ENCODE measurements at places on chromosomes 1 and 21.
A peak's percentile ranks its signal among the peaks of the same experiment; 100 is the strongest.

DNA sequence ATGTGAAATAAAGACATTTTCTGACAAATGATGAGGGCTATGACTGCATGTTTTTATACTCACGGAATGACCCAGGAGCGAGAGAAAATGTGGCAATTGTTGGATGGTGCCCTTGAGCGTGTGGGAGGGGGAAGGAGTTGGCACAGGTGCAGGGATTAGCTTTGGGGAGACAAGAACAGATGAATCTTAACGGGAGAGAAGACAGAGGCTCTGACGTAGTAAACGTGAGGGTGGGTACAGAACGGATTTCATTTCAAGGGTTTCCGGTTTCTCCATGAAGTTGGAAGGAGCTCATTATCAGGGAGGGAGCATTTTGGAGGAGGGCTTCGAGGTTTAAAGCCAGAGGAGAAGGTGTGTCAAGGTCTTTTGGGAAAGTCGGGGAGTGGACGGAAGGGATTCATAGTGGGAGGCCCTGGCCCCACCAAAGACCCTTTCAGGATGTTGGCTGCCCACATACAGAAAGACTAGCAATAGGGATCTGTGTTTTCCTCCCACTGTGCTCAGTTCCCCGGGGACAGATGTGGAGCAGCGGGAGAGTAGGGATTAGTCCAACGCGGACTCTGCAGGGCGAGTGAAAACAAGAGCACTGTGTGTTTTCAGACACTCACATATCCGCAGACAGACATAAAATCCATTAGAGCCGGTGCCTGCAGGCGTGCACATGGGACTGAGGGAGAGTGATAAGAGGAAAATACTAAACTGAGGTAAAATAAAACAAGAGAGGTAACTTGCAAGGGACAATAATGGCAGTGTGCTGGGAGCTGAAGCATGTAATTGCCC, 584.1 kb downstream of the AJAP1 start:
- DNase-seq: no peak

DNA sequence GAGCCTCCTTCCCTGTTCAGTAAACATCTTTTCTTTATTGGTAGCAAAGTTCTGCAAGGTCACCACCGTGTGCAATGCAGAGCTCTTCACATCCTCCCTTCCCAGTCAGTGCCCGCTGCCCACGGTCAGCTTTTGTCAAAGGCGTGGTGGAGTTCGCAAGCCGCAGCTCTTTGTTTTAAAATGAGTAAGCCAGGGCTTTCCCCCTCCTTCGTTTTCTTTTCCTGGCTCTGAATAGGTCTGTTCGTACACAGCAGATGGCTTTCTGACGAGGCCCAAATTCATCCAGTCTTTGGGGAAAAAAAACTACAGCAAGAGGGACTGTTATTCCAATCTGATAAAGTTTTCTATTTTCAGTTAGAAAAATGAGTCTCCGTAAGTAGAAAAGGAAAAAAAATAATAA, 153.2 kb downstream of the LRIG2 start:
- no peak for DNase-seq

DNA sequence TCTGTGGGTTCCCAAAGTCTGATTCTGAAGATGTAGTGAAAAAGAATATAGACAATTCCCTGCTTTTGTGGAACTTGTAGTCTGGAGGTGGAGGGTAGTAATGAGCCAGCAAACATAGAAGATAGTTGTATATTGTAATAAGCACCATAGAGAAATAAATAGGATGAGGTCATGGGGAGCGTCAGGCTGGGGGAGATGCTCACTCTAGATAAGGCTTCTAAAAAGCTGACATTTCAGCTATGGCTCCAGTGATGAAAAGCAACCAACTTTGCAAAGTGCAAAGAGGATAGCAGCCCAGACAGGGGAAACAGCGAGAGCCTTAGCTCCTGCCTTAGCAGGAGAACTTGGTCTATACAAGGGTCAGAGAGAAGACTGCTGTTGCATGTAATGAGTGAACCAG, 98.0 kb upstream of the RALGPS2 start:
- DNase-seq: no peak

GRCh38 chr1:212467843-212468482, 35.2 kb downstream of the NENF start:
- no peak for DNase-seq

DNA sequence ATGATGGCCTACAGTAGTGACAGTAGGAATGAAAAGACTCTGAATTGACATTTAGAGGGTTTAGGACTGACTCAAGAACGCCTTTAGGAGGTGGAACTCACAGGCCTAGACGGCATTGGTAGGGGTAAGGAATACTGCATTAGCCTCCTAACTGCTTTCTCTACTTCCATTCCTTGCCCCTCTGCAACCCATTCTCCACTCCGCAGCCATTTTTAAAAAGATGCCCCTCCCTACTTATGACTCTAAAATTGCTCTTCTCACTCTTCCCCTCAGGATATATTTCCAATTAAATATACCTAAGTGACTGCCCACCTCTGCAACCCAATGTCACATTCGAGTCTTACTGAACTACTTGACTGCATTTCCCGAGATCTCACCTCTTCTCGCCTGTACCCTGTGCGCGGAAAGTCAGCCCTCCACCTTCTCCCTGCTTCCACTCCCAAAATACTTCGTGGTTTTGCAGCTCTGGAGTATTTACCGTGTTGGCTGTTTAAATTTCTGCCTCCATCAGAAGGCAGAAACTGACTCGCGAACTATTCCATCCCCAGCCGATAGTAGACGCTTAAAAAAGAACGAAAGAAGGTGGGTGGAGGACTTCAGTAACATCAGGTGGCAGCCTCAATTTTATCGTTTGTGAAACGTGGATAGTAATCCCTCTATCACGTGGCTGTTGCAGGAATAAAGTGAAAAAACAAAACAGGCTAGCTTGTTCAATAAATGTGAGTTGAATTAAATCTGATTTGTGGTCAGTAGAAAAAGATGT, 1.1 kb upstream of the YBX1 start:
- DNase-seq: no peak

GRCh38 chr1:156712626-156713025, 7.2 kb upstream of the CRABP2 start:
- DNase-seq: no peak

GRCh38 chr1:225822655-225823403, 12.9 kb downstream of the EPHX1 start:
- no peak for DNase-seq

- peak; percentile 72 for DNase-seq
These were observed 26.0 kb upstream of the BCL9 start for GRCh38 chr1:147515045-147515869.

GRCh38 chr1:119330466-119331189, 38.0 kb upstream of the HAO2 start:
- DNase-seq: no peak

GRCh38 chr1:85940656-85941306, 215.8 kb downstream of the COL24A1 start:
- DNase-seq: no peak

- no peak for DNase-seq
These were observed 10.7 kb upstream of the PTBP2 start for GRCh38 chr1:96710708-96711477.

DNA sequence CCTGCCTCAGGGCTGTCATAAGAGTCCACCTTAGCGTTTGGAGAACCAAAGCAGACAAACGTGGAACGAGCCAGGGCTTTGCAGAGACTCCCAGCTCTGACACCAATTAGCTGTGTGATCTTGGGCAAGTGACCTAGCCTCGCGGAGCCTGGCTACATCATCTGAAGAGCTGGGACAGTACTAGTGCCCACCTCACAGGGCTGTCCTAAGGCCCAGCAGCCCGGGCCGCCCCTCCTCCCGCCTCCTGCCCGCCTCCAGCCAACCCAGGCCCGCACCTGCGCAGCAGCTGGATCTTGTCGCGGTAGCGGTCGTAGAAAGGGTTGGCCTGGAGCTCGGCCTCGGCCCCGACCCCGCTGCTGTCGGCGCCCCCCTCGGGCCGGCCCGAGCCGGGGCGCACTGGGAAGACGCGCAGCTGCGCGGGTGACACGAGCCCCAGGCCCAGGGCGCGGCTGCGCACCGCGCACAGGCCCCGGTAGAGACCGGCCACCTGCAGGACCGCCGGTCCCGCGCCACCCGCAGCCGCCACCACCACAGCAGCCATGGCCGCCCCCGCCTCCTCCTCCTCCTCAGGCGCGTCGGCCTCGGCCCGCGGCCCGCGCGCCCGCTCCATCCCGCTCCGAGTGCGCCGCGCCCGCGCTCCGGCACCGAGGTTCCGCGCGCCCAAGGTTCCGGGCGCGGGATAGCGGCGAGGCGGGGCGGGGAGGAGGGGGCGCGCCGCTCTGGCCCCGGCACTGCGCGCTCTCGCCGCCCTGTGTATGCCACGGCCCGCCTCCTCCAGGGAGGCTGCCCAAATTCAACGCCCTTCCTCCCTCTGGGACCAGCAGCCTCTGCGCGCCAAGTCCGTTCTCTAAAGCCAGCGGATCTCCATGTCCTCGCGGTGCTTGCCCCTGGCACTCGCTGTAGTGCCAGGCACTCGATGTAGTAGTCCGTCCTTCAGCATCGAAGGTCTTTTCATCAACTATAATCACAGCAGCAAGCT, at the start of gene ATPAF1:
Gene ATPAF1 (minus strand): TSS at position 583 of the 979 bp plus-strand sequence. CDS start 42 bp downstream, at position 541.
- peak; percentile 14 for DNase-seq

DNA sequence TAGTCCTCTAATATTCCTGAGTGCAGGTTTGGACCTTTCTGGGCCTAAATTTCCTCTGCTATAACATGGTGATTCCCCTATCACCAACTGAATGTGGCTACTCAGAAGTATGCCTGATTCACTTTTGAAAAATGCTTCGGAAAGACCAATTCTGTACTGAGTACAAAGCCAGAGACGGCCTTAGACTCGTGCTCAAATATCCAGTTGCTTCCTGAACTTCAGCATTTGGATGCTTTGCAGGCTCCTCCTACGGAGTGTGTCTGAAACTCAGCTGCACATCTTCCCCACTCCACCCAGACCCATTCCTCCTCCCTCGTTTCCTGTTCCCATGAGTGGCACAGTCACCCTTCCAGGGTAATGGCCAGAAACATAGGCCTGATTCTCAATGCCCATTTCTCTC, 98.4 kb upstream of the GADD45A start:
- DNase-seq: no peak

- DNase-seq: no peak
These were observed 126.1 kb downstream of the DENND1B start for GRCh38 chr1:197649188-197649587.

GRCh38 chr1:203268901-203269653, 36.2 kb upstream of the BTG2 start:
- no peak for DNase-seq

GRCh38 chr1:32066489-32066873, 6.3 kb upstream of the TMEM39B start:
- DNase-seq: no peak

DNA sequence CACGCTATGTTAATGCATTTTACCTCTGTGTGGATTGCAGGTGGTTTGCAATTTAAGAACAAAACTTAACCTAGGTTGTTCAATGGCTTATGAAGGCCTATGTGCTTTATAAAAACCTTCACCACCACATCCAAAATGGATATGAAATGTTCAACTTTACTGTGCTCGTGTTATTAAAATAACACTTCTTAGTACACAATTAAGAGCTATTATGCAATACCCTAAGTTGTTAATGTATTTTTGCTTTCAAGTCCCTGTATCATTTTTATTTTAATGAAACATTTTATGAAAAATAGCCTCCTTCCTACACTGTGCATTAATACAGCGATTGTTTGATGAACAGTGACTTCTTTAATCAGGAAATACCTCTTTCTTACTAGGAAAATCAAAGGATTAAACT, 12.0 kb downstream of the NCAM2 start:
- no peak for DNase-seq

GRCh38 chr1:100622037-100622436, 84.1 kb downstream of the GPR88 start:
- peak; percentile 99 for DNase-seq

- DNase-seq: peak; percentile 84
These were observed 1.1 kb downstream of the IGFN1 start for GRCh38 chr1:201191653-201192260.

DNA sequence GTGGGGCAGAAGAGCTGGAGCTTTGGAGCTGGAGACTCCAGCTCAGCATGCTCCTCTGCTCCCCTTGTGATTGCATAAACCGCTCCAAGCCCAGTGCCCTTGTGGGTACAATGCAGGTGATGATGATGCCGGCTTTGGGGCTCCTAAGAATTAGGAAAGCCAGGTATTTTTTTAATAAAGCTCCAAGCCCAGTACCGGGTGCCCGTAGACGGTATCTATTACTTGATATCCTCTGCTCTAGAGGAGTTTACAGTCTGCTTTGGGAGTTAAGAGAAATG, 27.2 kb downstream of the TENT5C start:
- no peak for DNase-seq

DNA sequence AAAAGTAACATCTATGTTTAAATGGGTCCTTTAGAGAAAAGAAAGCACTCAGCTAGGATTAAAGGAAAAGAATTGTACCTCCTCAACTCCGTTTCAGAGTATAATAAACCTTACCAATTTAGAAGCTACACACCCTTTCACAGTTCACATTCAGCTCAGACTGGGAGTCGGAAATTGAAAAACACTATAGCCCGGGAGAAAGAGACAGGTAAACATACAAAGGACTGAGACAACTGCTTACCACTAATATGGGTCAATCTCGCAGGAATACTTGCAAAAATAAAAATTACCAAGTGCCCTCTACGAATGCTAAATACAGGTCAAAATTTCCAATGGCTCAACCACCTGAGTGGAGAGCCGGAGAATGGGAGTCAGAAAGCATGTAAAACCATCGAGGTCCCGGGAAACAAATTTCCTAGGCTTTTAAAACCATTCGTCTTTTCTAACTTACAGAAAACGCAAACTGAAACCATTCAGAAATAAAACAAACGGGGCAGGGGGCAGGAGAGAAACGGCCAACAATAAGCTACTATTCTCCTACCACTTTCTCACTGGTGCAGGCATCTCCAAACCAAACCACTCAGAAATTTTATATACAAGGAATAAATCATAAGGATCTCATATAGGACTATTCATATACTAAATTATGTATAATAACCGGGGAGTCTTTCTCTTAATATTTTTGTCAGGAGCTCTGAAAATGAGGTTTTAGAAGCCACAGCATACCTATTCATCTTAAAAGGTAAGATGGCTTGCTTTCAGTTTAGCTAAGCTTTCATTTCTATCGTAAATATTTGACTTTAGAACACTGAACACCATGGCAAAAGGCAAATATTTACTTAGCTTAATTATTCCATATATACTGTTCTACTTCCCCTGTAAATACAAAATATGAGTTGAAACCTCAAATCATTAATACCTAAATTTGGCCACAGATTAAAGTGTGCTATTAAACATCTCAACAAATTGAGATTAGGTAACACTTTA, 136.5 kb downstream of the RERE start:
- DNase-seq: no peak

GRCh38 chr1:157090196-157090647, 9.4 kb downstream of the ETV3L start:
- no peak for DNase-seq

- DNase-seq: no peak
These were observed 7.0 kb upstream of the CCT8 start for GRCh38 chr21:29080454-29080941.

DNA sequence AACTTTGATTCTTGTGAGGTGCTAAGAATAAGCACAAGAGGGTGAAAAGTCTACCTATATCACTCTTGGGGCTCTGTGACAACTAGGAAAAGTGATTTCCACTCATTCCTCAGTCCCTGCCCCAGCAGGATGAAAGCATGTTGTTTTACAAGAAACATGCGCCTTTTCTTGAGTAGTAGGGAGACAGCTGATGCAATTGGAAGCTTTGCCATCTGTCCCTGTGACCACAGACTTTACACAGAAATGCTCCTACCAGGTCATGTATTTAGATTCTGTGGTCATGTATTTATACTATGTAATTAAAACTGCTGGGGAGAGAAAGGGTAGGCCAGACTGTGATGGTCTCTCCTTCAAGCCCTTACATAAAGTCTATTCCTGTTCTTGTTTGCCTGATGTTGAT, 445.5 kb downstream of the PTPRC start:
- DNase-seq: no peak
